ENCODE measurements at places on chromosomes 6 and 20. TPM values are rescaled to one million over a fixed set of nuclear protein-coding genes. Genes with fewer than 3 reads are reported as not detected.

Gene LY6G6F
- not detected for total RNA-seq

Gene CDH26
- total RNA-seq, result 1.6 TPM

Gene TXLNB
- 0.96 TPM for total RNA-seq

Gene CRISP2
- total RNA-seq, result not detected

Gene SUMO4
- total RNA-seq, result 3.0 TPM

Gene F13A1
- 45.6 TPM for total RNA-seq

Gene GSTA3
- total RNA-seq, result not detected

All from breast epithelium (tissue), 4 donors.